CD4-positive, CD25-positive, alpha-beta regulatory T cell (primary cell): ENCODE measurements at places on chromosomes 5 and 9.

GRCh38 chr5:14869668-14870164, 1.9 kb downstream of the ANKH start:
- peak; percentile 28 for DNase-seq

DNA sequence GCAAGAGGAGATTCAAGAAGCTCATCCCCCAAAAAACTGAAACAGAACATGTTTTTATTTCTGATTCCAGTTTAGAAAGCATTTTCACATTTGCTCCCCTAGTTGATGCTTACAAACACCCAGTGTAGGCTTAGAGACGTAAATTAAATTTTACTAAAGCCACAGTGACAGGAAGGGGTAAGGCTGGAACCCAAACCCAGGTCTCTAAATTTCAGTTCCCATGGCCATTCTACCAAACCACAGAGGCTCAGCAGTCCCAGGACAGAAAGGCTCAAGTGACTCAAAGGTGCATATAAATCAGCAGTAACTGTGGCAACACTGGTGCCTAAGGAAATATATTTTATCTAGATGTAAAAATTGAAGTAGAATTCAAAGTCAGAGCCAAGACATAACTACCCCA, 128.7 kb downstream of the CEP120 start:
- DNase-seq, result no peak

DNA sequence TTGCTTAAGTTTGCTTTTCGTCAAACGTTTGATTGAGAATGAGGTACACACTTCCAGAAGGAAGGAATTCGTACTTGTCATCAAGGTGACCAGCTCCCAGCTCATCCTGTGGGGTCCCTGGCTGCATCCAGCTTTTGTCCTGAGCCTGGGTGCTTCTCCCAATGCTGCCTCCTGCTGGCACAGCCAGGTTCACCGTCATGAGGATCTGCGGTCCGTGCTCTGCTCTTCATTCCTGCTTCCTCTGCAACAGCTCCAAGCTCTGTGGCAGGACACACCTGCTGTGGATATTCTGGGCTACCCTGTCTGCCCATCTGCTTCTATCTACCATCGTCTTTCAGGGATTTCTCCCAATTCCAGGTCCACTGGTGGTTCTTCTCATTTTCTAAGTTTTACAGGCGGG, 13.3 kb upstream of the UBE2QL1 start:
- no peak for DNase-seq

DNA sequence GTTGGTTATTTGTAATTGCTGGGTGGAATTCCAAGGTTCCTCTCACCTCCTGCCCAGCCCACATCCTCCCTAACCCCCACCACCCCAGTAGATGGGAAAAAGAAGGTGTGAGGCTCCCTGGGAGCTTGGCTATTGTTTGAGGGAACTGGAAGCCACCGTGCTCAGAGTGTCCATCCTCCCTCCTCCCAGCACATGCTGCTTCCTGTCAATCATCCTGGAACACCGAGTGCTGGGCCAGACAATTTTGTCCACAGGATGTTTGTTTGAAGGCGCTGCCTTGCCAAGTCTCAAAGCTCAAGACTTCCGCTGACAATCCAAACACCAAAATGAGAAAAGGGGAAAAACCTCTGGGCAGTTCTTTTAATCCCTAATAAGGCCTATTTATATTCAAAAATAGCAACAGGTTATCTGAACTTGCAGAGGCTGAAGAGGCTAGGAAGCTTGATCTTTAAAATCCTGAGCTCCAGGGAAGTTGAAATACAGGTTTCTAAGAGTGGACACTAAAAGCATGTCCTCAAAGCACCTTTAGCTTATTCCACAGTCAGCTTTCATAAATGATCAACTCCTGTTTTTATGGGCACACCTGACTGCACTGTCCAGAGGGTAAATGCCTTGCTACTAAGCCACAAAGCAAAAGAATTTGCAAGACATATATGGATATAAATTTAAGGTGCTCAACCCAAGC, 286.7 kb downstream of the NFIB start:
- DNase-seq, result no peak

GRCh38 chr9:121966706-121967105, 126.4 kb downstream of the TTLL11 start:
- no peak for DNase-seq

GRCh38 chr9:136588663-136589464, 43.0 kb upstream of the NOTCH1 start:
- DNase-seq, result no peak

DNA sequence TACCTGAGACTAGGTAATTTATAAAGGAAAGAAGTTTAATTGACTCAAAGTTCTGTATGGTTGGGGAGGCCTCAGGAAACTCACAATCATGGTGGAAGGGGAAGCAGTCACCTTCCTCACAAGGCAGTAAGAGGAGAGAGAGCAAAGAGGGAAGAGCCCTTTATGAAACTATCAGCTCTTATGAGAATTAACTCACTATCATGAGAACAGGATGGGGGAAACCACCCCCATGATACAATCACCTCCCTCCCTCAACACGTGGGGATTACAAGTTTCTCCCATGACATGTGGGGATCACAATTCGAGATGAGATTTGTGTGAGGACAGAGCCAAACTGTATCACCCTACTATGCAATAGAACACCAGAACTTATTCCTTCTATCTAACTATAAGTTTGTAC, 27.9 kb downstream of the CD274 start:
- DNase-seq, result no peak

GRCh38 chr9:335373-335772, 120.7 kb downstream of the DOCK8 start:
- no peak for DNase-seq

GRCh38 chr5:126972062-126972895, 58.1 kb downstream of the MARCHF3 start:
- DNase-seq, result peak; percentile 79

GRCh38 chr5:96315431-96315830, 117.6 kb downstream of the PCSK1 start:
- no peak for DNase-seq

GRCh38 chr9:13719981-13720676, 440.6 kb upstream of the MPDZ start:
- DNase-seq, result no peak

DNA sequence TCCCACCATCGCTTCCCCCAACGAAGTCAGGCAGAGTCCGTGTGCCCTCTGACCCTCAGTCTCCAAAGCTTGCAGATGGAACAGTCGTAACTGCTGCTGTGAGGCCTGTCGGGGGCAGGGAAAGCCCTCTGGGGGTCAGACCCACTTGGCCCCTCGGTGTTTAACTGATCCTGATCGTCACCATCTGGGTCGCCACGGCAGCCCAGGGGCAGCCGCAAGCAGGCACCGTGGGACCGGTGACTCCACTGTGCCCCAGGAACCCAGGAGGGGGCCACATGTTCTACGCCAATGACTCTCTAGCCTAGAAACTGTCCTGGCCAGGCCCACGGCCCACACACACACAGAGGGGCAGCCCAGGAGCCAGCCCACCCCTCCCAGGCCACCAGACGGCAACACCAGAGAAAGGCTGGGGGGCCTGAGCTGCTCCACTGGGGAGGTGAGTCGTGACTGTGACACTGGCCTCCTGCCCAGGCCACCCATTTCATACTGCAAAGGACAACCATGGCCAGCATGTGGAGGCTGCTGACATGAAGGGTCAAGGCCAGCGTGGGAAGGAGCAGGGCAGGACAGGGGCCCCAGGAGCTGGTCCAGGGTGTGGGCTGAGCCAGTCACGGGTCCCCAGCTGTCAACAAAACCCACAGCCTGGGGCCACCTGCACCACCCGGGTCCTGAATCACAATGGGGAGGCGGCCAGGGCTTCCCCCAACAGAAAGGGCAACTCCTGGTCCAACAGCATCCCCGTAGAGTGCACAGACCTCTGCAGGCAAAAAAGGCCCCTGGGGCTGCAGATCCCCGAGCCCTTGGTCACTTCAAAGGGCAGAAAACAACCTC, 20.8 kb downstream of the VAV2 start:
- no peak for DNase-seq

DNA sequence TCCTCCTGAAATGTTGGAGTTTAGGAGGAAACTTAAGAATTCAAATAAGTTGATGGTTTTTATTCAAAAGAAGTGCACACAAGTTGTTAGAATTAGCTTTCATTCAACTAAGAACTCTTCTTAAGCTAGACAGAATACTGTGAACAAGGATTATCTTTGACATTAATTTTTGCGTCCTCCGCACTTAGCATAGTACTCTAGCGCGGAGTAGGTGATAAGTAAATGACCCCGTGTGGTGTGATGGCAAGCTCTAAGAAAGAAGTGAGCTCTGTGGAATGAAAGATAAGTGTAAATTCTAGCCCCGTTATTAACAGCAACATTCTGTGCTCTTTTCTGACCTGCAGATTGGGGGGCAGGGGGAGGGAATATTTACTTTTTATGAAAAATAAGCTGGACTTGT, 1.0 kb downstream of the BRIX1 start:
- no peak for DNase-seq

DNA sequence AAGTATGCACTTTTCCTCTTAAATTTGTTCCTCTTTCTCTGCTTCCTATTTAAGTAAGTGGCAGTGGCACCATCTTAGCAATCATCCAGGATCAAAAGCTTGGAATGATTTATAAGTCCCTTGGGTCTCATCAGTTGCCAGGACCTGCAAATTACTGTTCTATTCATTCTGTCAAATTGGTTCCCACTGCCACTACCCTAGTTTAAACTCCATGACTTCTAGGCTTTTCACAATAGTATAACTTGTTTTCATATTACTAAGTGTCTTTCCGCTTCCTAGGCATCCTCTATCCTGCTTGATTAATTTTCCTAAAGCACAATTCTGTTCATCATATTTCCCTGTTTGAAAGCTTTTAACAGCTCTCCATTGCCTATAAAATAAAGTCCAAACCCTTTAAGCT, 363.9 kb upstream of the MEF2C start:
- DNase-seq, result no peak

GRCh38 chr5:140630292-140631035, 2.5 kb downstream of the CD14 start:
- no peak for DNase-seq

DNA sequence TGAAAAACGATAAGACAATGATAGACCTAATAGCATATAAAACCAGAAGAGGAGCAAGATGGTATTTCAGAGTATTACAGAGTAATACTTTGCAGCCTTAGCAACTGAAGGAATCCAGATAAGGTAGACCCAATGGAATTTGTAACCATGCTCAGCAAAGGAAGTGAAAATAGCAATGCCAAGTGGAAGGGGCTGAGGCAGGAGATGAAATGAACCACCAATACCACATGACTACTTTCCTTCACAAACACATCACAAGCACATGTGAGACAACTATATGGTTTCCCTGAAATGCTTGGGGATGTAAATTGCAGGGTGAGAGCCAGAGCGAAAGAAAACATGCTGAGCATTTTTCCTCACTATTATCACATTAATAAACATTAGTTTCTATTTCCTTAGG, 79.8 kb upstream of the MELK start:
- peak; percentile 38 for DNase-seq

GRCh38 chr9:109887079-109887478, 107.1 kb downstream of the PALM2AKAP2 start:
- no peak for DNase-seq

DNA sequence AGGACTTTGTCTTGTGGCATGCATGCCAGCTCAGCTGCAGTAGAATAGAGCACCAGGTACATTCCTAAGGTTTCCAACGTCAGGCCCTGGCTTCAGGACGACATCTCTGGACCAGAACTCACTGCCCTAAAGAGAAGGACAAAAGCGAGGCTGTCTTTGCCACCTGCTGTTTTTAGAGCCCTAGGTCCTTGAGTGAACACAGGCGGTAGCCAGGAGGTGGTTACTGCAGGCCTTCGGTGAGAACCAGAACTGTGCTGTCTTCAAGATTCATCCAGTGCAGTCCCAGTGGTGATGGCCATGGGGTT, 288.9 kb upstream of the CDH18 start:
- no peak for DNase-seq

DNA sequence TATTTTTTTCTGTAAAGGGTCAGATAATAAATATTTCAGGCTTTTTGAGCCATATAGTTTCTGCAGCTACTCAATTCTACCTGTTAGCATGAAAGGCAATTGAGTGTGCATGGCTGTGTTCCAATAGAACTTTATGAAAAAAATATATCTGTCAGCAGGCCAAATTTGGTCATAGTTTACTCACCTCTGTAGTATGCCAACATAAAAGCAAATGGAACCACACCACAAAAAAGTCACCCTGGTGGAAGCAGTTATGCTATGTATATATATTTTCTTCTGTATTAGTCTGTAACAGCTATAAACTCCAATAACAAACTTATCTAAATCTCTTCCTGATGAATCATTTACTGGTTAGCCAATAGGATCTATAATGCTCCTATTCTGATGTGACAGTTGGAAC, 3.4 kb downstream of the SLC38A9 start:
- DNase-seq, result no peak
